ENCODE measurements at places on chromosomes 11 and 22.

- no peak for DNase-seq
These were observed 392.8 kb upstream of the CCDC90B start for GRCh38 chr11:83678831-83679584.

GRCh38 chr22:43205261-43205691 is 18.3 kb upstream of the TTLL12 start:
- no peak for DNase-seq

DNA sequence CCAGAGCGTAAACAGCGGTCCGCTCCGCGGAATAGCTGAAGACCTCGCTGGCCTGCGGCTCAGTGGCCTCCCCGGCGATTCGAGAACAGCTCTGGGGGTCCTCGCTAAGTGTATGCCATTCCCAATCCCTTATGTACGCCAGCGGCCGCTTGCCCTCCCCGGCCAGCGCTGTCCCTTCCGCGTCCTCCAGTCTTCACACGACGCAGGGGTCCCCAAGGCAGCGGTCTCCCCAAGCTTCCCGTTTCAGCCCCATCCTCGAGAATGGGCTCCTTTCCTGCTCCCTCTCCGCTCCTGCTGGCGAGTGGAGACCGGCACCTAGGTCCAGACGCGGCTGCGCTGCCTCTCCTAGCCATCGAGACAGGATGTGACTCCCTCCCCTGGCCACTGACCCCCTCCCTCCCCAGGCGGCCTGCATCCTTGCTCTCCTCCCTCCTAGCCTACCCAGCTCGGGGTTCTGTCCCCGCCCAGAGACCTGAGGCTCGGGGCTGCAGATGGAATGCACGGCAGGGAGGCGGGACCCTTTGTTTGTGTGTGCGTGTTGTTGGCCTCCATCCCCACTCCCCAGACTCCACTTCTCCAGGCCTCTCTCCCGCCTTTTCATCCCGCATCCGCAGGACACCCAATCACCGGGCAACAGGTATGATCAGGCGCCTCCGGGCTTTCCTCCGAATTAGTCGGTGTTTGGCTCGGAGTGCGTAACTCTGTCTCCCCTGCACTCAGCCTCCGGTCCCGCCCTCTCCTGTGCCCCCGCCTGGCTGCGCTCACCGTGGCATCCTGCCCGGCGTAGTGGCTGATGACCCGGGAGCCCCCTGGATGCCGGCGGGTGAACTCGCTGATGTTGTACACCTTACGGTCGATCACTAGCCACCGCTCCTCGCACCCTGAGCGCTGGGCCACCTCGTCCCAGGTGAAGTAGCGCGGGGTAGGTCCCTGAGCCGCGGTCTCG is 740 bp downstream of the FADS1 start:
- DNase-seq = no peak

DNA sequence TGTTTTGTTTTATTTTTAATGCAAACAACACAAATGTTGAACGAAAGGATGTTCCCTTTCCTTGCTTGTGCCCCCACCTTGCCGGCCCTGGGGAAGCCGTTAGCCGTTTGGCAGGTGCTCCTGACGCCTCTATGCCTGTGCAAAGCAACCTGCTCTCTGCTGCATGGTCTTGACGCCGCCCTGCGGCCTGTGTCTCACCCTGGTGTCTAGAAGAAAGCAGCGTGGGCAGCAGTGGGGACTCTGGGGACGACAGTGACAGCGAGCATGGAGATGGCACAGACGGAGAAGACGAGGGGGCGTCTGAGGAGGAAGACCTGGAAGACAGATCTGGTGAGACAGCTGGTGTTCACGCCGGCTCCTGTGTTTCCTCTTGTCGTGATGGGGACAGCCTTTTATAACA is 5.5 kb downstream of the PHRF1 start:
- DNase-seq = no peak

GRCh38 chr11:130916910-130917309 is 631 bp upstream of the SNX19 start:
- no peak for DNase-seq

DNA sequence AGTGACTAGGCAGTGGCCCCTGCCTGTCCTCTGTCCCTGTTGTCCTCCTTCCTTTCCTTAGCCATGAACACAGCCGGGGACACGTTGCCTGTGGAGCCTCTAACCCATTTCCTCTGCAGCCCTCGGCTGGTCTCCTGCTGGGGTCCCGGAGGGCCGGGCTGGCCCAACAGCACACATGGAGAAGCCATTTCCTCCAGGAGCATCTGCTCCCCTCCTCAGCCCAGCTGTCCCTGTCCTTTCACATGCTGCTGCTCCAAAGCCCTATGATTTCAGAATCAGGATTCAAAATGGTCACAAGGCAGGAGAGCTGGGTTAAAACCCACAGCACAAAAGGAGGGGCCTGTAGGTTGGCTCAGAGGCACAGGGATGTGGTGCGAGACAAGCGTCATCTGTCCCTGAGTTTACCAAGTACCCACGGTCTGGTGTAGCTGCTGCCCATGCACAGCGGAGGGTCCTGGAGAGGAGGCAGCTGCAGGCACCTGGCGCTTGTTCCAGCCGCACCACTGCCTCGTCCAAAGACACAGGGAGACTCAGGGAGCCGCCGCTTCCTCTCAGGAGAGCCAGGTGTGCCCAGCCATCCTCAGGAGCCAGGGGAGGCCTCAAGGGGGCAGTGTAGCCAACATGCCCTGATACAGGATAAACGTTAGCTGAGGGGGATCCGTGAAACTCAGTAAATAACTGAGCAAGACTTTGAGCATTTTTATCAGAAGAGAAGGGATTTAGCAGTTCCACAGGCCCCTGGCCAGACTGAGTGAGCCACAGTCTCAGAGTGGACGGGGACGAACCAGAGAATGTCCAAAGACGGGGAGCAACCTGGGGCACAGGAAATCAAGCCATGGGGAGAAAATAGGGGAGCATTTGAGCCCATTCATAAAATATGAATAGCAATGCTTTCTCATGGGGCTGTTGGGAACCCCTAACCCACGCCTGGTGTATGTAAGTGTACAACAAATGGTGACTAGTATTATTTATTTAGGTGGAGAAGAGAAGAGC is 3.9 kb upstream of the VSIG10L2 start:
- DNase-seq = no peak
